Fibroblast of upper back skin (primary cell): ENCODE measurements at places on chromosomes 7 and 10.
A peak's percentile ranks its signal among the peaks of the same experiment; 100 is the strongest.

GRCh38 chr7:48786951-48787350, 137.4 kb upstream of the CDC14C start:
- no peak for DNase-seq

- DNase-seq: peak; percentile 60
Measured at GRCh38 chr7:2522780-2523433, 3.3 kb downstream of the LFNG start.

DNA sequence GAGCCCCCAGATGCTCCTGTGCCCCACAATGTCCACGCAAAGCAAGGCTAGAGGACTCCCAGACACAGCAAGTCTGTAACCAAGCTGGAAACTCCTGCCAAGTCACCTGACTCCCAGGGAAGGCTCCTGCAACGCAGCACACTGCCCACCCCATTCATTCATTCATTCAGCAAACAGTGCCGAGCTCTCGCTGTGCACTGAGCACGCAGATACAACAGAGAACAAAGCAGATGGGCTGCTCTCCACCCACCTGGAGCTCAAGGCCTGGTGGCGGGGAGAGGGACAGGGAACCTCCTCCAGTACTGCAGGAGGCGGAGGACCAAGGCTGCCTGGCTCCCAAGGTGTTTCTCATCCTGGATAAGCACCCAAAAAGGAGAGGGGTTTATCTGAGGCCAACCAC, 8.6 kb downstream of the KCNH2 start:
- no peak for DNase-seq

DNA sequence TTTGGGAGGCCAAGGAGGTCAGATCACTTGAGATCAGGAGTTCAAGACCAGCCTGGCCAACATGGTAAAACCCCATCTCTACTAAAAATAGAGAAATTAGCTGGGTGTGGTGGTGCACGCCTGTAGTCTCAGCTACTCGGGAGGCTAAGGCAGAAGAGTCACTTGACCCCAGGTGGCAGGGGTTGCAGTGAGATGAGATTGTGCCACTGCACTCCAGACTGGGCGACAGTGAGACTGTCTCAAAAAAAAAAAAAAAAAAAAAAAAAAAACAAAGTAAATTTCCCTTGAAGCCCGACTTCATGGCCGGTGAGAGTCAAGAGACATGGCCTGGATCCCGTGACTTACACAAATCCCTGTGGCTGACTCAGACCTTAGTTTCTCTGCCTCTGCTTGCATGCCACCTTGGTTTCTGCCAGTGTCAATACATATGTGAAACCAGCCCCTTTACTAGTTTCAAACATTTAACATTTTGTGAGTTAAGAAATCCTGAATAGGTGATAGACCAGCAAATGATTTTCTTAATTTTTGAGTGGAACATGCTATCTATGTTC, 62.8 kb downstream of the ZEB1 start:
- no peak for DNase-seq

GRCh38 chr10:37760817-37761216, 96.6 kb downstream of the ZNF248 start:
- no peak for DNase-seq

DNA sequence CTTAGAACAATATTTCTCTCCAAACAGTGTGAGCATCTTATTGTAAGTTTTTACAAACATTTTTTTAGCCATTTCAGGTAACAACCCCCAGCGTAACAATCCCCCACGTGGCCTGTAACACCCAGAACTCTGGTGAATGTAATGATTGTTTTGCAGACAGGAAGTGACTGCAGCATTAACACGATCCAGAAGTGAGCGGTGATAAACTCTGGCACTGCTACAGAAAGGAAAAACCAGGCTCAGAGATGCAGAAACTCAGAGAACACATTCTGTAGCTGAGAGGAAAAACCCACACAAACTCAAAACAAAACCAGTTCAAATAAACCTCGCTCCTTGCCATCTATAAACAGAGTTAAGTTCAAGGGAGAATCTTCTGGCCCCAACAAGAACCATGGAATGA, 285.7 kb downstream of the FGFR2 start:
- no peak for DNase-seq

DNA sequence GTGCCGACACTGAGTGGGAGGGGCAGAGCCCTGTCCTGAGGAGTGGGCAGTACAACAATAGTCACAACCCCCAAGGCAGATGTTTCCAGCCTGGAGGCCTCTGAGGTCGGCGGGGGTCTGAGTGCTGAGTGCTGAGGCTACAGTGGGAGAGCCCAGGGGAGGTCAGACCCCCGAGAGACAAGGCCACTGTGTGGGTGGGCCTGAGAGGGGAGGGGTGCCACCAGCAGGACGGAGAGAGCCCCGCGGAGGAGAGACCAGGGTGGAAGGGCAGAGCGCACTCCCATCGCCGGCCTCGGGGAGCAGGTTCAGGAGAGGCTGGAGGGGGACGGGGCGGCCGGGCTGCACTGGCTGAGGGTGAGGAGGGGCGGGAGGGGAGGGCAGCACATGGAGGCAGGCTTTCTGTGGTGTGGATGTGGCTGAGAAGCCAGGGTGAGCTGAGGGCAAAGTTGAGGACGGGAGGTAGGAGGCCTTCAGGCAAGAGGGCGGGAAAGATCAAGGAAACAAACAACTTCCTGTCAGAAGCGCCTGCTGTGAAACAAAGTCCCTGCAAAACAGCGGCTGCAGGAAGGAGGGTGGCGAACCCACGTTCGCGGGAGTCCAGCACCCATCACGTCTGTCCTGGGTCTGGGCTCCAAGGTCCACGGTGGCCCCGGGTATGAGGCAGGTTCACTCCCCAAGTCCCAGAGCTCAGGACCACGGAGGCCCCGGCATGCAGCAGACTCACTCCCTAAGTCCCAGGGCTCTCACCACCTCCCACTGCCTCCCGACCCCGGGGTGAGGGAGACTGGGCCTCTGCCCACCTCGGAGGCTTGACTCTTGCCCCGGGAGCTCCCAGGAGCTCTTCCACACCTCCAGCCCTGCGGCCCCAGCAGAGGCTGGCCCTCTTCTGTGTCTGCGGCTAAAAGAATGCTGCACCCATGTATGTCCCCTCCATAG, 76.8 kb upstream of the NKX6-2 start:
- no peak for DNase-seq

DNA sequence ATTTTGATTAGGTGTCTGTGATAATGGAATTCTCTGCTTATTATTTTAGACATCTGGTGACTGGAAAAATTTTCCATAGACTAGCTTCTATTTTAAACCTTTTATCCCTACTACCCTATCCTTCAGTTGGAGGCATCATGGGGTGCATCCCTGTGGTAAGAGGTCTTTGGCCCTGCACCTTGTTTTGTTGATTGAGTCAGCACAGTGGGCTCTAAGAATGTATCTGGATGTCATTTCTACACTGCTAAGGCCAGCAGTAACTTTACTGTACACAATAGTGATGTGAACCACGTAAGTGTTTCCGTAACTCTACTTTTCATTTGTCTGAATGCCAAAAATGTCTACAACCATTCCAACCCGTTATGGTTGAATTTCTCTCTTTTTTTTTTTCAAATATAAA, 75.6 kb downstream of the ADAM22 start:
- DNase-seq: no peak

DNA sequence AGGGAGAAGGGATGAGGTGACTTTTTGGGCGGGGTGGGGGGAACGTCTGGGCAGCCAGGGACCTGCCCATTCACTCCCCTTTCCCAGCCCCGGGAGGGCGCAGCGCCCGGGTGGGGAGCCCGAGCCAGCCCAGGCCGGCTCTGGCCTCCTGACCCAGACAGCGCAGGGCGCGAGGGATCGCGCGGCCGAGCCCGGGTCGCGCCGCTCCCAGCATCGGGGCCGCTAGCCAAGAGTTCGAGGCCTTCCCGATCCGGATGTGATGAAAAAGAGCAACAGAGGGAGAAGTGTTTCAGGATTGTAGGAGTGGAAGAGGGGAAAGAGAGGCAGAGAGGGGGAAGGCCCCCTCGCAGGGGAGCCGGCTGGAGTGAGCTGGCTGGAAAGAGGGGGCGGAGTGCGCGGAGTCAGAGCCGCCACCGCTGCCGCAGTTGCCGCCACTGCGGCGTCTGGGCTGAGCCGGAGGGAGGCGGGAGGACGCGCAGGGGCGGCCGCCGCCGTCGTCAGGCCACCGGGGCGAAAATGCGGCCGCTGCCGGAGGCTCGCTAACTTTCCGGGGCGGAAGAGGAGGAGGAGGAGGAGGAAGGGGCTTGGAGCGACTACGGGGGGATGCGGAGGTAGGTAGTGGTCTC, at the start of gene MDFIC:
MDFIC (plus strand) TSS at position 69 of the 626 bp plus-strand sequence. CDS start 940 bp downstream, outside the sequence.
- peak; percentile 67 for DNase-seq

DNA sequence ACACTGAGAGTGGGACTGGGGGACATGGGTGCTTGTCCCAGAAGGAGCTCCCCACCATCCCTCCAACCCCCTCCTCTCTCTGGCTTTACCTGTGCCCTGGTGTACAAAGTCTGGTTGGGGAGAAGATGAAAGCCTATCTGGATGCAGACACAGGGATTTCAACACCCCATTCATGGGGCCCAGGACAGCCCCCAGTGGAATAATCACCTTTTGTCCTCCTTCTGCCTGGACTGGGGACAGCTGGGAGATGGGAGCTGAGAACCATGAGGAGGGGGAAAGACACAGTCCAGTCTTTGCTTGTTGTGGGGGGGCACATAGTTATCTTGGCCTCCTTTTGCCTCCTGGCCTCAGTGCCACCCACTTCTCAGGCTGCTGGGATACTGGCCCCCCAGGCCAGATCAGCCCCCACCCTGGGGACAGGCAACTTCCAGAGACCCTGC, 1.4 kb downstream of the SSC4D start:
- no peak for DNase-seq

DNA sequence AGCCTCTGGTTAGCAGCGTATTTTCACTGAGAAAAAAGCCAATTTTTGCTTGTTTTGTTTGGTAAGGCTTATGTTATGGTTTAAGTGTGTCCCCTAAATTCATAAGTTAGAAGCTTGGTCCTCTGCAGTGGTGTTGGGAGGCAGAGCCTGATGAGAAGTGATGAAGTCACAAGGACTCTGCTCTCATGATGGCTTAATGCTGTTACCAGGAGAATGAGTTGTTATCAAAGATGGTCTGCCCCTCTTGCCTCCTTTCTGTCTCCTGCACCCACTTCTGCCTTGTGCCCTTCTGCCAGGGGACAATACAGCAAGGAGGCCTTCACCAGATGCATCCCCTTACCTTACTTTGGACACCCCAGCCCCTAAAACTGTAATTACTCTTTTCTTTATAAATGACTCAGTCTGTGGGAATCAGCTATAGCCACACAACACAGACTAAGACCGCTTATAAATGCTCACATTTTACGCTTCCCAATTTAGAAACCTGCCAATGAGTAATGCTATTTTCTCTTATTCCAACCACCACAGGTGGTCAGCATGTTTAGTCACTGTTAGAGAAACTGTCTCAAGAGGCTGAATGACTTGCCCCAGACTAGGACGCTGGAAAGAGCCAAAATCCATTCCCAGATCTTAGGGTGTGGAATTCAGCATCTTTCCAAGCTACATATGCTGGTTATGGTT, 6.1 kb upstream of the PKD1L1 start:
- peak; percentile 83 for DNase-seq

- DNase-seq: peak; percentile 53
Measured at GRCh38 chr7:27965650-27966049, 214.9 kb downstream of the JAZF1 start.

DNA sequence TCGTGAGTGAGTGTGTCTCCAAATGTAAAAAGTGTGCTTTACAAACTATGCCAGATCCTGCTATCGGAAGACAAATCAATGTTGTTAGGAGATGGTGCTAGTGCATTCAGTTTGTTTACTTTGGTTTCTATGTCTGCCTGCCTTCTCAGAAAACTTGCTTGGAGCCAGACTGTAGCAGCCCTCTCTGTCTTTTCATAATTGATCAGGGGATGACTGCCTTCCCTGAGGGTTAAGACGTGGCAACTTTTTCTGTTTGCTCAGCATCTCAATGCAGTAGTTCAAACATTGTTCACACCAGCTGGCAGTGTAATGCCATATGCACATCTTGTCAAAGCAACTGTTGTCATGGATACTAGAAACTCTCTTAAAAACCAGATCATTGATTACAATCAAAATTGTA, 118.5 kb downstream of the FOXP2 start:
- no peak for DNase-seq

- DNase-seq: peak; percentile 17
Measured at GRCh38 chr10:116247691-116248090, 25.3 kb downstream of the GFRA1 start.

- DNase-seq: peak; percentile 23
Measured at GRCh38 chr10:89055159-89055558, 64.6 kb downstream of the FAS start.
